ENCODE measurements at places on chromosomes 7 and 10. TPM values are rescaled to one million over a fixed set of nuclear protein-coding genes. Genes with fewer than 3 reads are reported as not detected.

- no peak for DNase-seq
- no peak overlapping the region for H3K27ac ChIP-seq
- peaks cover 19% of the 10 kb centered on the region for H3K27me3 ChIP-seq
- H3K4me1 ChIP-seq: no peaks in the 10 kb centered on the region
Observed at GRCh38 chr7:98647326-98647725, 30.2 kb downstream of the NPTX2 start.

DNA sequence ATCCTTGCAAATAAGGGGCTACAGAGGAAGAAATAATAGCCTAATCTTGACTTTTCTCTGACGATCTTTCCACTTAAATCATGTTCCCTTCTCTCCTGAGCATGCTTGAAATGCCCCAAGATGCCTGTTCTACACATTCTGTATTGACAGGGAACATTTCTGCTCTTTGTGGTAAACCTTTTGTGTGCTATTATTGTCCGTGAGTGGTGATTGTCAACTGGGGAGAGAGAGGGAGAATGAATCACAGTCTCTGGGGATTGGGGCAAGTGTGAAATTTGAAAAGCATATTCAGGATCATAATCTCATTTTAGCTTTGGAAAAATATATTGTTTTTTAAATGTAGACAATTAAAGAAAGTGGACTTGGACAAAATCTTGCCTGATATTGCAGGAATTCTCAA is 20.6 kb downstream of the UBTD1 start:
- no peaks in the 10 kb centered on the region for H3K27me3 ChIP-seq
- DNase-seq: no peak
- peak overlapping the region; percentile 78 for H3K27ac ChIP-seq
- no peaks in the 10 kb centered on the region for H3K36me3 ChIP-seq
- peaks cover 91% of the 10 kb centered on the region for H3K4me1 ChIP-seq
- H3K4me3 ChIP-seq: no peak overlapping the region

DNA sequence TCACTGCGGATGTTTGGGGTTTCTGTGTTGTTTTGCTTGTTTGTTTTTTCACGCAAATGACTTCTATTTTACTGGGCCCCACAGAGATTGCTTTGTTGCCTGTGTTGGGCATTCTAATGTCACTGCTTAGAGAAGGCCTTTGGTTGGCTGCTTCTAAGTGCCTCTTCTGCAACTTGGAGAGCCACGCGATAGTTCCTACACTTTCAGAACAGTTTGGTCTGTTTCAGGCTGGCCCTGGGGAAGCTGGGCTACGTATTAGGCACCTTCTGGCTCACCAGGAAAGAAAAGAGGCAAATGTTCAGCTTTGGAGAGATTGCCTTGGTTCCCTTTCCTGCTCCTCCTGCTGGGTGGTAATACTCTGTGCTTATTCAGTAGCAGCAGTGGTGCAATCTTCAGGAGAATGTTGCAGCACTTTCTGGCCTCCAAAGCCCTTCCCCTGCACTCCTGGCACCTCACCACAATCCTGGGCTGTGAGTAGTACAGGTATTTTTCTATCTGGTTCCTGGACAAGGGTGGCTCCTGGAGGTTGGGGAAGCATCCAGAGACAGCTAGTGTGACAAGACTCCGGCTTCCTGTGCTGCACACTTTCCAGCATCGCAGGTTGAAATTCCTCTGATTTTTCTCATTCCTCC is 1.2 kb downstream of the ANTXRL start:
- H3K27ac ChIP-seq: no peak overlapping the region
- no peak for DNase-seq
- peaks cover 4% of the 10 kb centered on the region for H3K27me3 ChIP-seq
- H3K4me1 ChIP-seq: peaks cover 28% of the 10 kb centered on the region
- H3K4me3 ChIP-seq: no peak overlapping the region

GRCh38 chr7:30681815-30682211 is 443 bp downstream of the CRHR2 start:
- peak overlapping the region; percentile 4 for H3K27ac ChIP-seq
- DNase-seq: no peak
- peak overlapping the region; percentile 67 for H3K4me3 ChIP-seq

DNA sequence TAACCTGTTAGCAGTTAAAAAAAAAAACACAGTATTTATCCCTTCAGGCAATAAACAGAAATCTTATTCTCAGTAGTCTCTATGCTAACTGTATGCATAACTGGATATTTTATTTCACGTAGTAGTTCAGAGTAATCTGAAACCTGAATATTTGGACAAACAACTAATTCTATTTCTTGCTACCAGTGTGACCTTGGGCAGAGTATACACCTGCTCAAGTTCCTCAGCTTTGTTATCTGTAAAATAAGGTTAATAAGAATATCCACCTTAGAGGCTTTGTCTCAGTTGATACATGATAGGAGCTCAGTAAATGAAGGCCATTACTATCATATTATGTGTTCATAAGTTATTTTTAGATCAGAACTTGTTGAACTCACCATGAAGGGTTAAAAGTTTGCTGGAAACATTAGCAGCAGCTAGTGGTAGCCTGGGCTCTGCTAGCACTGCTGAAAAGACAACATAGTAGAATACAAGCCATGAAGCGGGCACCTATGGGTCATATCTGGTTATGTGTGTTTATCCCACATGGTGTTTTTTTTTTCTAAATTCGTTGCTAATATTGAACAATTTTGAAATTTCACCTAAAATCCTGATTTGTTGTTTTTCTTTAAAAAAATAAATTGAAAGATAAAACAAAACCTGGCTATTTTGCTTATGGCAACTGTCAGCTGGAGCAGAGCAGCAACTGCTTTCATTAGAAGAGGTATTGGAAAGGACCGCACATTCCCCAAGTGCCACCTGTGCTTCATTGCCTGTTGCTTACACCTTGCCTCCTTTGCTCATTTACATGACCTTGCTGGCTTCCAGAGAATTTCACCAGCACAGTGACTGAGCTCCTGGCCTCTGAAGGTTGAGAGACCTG is 303.0 kb downstream of the PRKG1 start:
- H3K27ac ChIP-seq: peak overlapping the region; percentile 18
- peaks cover 24% of the 10 kb centered on the region for H3K4me1 ChIP-seq
- H3K4me3 ChIP-seq: no peak overlapping the region
- H3K27me3 ChIP-seq: no peaks in the 10 kb centered on the region
- no peak for DNase-seq
- H3K36me3 ChIP-seq: no peaks in the 10 kb centered on the region

The ADAM22 gene
- 1.9 TPM for total RNA-seq

- no peak overlapping the region for H3K4me3 ChIP-seq
- DNase-seq: no peak
- H3K36me3 ChIP-seq: no peaks in the 10 kb centered on the region
- H3K4me1 ChIP-seq: peaks cover 22% of the 10 kb centered on the region
- no peaks in the 10 kb centered on the region for H3K27me3 ChIP-seq
Observed at GRCh38 chr7:35463176-35463700, 209.3 kb upstream of the TBX20 start.

DNA sequence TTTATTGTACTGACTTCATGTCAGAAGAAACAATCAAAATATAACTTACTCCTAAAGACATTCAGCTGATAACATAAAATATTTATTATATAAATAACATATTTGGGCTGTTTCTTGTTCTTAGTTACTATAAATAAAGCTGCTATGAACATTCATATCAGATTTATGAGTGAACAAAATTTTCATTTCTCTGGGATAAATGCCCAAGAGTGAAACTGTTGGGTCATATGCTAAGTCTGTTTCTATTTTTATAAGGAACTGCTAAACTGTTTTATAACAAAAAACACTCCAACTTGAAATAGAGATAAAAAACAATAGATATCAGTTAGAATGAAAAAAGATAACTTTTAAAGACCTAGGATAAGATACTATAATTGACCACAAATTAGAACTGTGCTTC is 26.5 kb upstream of the CC2D2B start:
- no peak overlapping the region for H3K4me3 ChIP-seq
- no peaks in the 10 kb centered on the region for H3K27me3 ChIP-seq
- peaks cover 8% of the 10 kb centered on the region for H3K4me1 ChIP-seq

DNA sequence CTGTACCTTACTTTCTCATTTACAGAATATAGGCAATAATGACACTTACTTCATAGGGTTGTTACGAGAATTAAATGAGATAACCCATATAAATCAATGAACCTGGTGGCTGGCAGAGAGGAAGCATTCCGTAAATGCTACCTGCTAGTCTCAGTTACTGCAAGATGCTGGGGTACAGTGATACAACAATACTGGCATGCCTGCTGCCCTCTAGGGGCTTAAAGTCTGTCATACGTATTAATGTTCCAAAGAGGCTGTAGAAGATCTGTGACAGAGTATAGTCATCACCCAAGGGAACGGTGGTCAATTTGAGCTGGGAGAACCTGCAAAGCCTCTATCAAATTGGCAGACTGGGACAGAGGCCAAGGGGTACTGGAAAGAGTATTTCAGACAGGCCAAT is 421.5 kb downstream of the GPAM start:
- no peak overlapping the region for H3K27ac ChIP-seq
- no peak for DNase-seq
- no peaks in the 10 kb centered on the region for H3K4me1 ChIP-seq
- H3K4me3 ChIP-seq: no peak overlapping the region

The TRIM8 gene
- total RNA-seq: 95.1 TPM

DNA sequence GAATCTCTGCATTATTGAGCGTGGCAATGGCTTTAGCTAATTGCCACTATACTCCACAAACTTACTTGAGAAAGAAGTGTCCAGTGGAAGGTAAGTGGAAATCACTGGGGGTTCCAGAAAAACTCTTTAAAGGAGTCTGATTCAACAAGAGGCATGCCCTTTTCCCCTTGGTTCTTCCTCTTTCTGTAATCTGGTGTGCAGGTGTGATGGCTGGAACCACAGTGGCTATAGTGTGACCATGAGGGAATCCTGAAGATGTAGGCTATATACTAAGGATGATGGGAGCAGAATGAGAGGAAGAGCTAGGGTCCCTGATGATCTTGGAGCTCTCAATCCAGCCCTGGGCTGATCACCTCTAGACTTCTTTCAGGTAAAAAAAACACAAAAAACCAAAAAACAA is 2.0 kb upstream of the CLEC2L start:
- no peak for DNase-seq
- H3K27ac ChIP-seq: no peak overlapping the region
- H3K4me3 ChIP-seq: no peak overlapping the region
- H3K4me1 ChIP-seq: no peaks in the 10 kb centered on the region
- no peaks in the 10 kb centered on the region for H3K36me3 ChIP-seq

DNA sequence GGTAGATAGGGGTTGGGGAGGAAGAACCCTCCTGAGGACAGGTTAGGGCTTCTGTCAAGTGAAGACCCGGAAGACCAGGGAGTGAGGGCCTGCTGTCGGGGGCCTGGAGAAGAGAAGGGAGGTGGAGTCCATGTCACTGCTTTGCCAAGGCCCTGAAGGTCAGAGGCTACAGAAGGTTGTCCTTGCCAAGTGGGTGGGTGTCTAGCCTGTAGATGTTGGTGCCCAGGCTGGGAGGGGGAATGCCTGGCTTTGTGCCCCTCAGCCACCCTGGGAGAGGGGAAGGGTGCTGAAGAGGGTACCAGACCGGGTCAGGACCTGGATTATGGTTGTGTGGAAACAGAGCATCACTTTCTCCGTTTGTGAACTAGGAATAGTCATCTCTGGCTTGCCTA is 67.2 kb upstream of the AQP1 start:
- peaks cover 73% of the 10 kb centered on the region for H3K4me1 ChIP-seq
- H3K36me3 ChIP-seq: peaks cover 2% of the 10 kb centered on the region
- no peak for DNase-seq
- no peak overlapping the region for H3K27ac ChIP-seq
- no peaks in the 10 kb centered on the region for H3K27me3 ChIP-seq

DNA sequence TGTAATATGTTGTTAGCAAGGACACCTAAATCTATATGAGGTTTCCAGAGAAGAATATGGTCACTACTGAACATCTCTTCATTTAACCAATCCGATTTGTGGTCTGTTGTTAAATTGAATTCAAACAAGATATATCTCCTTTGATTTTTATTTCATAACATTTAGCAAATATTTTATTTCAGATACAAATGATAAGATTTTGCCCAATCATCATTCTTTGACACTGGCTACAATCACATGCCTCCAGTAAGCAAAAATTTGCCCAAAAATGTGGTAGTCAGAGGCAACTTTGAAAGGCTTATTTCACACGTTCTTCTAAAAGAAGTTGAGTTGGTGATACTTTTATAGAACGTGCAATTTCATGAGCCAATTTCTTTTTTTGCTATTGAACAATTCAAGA is 44.7 kb upstream of the AGMO start:
- no peak for DNase-seq
- H3K4me3 ChIP-seq: no peak overlapping the region
- no peaks in the 10 kb centered on the region for H3K4me1 ChIP-seq
- H3K36me3 ChIP-seq: no peaks in the 10 kb centered on the region

GRCh38 chr10:114643158-114643557 is 14.9 kb downstream of the ABLIM1 start:
- H3K4me3 ChIP-seq: no peak overlapping the region
- DNase-seq: no peak
- peak overlapping the region; percentile 55 for H3K27ac ChIP-seq
- peaks cover 95% of the 10 kb centered on the region for H3K4me1 ChIP-seq
- no peaks in the 10 kb centered on the region for H3K36me3 ChIP-seq

DNA sequence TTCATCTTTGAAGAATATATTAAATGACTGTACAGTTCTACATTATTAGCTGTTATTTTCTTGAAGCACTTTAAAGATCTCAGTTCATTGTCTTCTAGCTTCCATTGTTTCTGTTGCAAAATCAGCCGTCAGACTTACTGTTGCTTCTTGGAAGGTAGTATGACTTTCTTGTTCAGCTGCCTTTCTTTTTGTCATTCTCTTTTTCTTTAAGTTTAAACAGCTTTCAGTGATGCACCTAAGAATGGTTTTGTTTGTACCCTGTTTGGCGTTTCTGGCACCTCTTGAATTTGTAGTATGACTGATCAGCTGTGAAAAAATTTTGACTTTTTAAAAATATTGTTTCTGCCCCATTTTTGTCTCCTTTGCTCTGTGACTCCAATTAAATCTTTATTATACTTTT is 9.3 kb downstream of the MKLN1 start:
- H3K27me3 ChIP-seq: no peaks in the 10 kb centered on the region
- H3K27ac ChIP-seq: no peak overlapping the region
- no peak overlapping the region for H3K4me3 ChIP-seq
- peaks cover 5% of the 10 kb centered on the region for H3K36me3 ChIP-seq
- DNase-seq: no peak
- H3K4me1 ChIP-seq: peaks cover 81% of the 10 kb centered on the region

The ZNF365 gene
- 0.60 TPM for total RNA-seq
